ENCODE measurements at places on chromosomes 3 and 15.

DNA sequence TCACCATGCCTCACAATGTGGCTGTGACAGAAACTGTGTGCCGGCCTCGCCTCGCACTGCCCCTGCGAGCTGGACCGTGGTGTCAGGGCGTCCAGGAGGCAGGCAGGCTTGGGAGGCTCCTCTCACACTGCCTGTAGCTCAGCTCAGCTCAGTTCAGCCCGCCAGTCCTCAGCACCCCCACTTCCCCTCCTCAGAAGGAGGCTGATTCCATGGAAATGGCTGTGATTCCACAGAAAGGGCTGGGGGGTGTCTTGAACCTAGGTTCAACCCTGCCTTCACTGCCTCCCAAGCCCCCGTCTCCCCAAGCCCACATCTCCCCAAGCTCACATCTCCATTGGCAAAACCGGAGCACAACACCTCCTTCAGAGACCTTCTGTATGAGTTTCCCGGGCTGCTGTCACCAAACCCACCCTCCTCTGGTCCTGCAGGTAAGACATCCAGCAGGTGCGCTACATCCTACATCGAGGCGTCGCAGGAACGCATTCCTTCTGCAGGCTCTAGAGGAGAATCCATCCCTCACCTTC is 94.0 kb downstream of the OCA2 start:
- no peak for DNase-seq

DNA sequence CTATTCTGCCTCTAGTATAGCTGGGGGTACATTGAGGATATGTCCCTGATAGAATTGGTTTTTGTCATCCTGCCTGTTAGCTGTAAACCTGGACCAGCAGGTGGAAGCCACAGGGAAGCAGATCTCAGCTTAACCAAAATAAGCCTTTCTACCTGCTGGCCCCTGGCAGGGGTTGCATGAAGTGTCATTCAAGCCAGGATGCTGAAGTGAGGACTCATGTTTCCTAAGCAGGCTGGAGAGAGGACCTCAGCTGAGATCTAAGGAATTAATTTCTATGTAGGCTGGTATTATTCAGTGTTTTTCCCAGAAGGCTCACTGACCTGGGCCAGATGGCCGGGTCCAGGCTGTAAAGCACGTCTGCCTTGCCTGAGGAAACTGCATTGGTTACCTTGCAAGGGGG is 128.9 kb downstream of the MEGF11 start:
- no peak for DNase-seq

- DNase-seq: no peak
Measured at GRCh38 chr3:81279481-81280379, 481.7 kb downstream of the GBE1 start.

DNA sequence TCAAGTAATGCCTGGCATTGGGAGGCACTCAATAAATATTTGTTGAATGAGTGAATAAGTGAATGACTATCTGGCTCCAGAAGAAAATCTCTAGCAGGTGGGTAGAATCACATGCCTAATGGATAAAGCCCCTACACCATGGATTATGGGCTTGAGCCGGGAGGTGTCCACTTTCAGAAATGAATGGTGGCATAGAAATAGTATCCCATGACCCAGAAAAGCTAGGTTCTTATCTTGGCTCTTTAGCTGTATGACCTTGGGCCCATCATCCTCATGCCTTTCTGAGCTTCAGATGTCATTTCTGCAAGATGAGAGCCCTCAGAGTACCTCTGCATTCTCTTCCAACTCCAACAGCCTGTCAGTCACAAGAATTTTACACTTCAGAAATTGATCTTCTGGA is 37.3 kb upstream of the TNIK start:
- no peak for DNase-seq

DNA sequence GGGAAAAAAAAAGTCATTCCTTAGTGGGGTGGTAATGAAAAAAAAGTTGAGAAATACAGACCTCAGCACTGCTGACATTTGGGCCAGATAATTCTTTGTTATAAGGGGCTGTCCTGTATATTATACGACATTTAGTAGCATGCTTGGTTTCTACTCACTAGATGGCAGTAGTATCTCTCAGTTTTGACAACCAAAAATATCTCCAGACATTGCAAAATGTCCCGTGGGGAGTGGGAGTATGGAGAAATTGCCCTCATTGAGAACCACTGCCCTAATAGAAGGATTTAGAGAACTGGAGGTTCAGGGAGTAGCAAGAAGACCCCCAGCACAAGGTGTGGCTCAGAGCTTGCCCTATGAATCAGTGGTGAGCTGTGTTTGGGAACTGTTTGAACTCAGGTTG is 28.6 kb upstream of the TEX264 start:
- DNase-seq: no peak

DNA sequence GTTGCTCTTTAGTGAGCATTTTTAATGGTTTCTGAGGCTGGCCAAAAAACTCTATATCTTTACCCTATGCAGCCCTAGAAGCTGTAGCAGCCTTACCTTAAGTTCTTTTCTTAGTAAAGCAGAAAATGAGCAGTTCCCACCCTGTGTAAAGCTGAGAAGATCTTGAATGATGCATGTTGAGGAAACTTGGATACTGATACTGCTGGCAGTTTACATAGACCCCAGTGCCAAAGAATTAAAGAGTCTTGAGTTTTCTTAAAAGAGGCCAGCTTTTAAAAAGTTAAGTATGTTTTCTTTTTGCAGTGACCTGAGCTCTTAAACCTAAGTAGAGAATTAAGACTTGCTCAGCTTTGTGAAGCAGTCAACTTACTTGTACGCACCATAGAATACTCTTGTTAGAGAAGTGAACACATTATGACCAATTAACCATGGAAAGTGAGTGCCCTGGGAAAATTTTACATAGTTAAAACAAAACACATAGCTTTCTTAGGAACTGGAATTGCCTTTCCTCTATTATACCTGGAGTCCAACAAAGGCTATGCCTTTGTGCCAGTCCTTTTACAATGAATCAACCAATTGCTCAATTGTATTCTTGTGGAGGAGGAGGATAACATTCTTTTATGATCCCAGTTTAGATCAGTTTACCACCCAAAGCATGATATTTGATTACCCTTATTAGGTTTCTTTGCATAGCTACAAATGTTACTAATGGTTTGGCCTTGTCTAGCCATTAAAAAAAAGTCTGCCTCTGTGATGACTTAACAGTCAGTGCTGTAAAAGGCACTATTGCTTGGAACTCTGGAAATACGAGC is 28.4 kb downstream of the PLS1 start:
- no peak for DNase-seq

- DNase-seq: no peak
Measured at GRCh38 chr3:17573396-17573795, 169.0 kb downstream of the TBC1D5 start.

DNA sequence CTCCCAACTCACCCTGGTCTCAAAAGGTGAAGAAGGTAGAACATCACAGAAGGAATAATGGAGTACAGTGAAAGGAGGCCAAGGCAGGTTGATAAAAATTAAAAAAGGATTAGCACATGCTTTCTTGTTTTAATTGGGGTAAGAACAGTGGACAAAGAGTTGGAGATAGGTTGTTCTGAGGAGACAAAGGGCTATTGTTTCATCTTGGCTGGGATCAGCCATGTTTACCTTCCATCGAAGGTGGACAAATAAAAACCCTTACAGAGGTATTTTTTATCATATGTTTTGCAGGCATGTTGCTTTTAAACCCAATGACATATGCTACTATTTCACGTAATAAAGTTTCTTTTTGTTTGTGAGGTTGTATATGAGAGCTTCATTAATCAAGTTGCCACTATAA is 12.9 kb downstream of the COMMD2 start:
- no peak for DNase-seq

DNA sequence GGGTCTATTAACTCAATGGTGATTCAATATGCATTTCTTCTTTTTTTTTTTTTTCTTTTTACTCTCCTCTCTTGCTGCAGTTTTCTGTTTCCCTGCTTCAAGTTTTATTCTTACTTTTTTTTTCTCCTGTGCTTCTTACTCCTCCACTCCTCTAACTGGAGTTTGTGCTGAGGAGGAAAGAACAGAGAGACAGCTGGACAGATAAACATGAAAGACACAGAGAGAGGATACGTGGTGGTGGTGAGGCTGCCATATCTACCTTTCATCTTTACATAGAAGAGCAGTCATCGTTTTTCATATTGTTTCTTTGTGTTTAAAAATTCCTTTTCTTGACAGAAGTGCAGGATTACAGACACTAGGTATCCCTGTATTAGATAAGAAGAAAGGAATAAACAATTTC is 262.8 kb downstream of the OTOL1 start:
- no peak for DNase-seq

DNA sequence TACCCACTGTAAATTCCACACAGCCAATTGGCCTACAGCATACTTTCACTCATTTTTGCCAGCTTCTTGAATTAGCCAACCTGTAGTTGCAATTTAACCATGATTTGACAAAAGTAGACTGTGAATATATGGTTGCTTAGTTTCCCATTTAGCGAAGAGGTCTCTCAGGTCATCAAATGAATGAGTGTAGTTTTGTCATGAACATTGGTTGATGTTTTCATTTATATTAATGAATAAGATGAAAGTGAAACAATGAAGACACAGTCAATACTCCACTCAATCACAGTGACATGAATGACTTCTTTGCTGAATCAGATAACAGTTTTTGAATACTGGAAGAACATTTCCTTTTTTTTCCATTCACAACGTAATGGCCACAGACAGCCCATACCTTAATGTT is 15.3 kb upstream of the FAM3D start:
- DNase-seq: no peak

DNA sequence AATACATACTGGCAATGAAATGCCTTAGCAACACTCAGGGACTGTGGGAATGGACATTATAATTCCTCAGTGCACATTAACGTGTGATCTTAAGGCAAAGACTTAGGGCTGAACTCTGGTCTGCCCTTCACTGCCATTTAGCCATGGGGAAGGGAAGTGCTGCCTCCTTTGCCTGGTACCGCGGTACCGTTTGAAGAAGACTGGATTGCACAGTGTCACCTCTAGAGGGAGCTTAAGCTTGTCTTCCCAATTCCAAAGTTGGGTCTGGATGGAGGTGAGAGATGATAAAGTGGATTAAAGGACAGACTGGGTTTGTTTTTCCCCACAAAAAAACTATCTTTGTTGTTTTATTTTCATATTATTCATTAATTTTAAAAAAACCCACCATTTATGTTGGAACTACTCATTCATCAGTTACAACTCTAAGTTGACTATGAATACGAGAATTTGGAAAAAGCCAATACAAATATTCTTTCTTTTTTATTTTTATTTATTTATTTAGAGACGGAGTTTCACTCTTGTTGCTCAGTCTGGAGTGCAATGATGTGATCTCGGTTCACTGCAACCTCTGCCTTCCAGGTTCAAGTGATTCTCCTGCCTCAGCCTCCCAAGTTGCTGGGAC is 60.0 kb upstream of the SYN2 start:
- DNase-seq: peak; percentile 80

DNA sequence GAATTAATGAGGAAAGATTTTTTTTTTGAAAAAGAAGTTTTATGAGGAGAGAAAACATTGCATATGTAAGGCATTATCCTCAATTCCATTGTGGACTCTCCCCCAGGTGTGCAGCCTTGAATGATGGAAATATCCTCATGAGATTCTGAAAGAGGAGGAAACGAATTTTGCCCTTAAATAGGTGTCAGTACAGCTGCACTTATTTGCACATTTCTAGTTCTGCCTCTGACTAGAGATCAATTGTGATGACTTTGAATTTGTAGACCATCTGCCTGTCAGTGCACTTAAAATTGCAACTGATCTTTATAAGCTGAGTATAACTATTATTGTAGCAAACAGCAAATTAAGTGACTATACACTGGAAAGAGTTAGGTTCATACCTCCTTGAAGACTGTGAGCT is 141.8 kb downstream of the UBE2E2 start:
- DNase-seq: no peak

DNA sequence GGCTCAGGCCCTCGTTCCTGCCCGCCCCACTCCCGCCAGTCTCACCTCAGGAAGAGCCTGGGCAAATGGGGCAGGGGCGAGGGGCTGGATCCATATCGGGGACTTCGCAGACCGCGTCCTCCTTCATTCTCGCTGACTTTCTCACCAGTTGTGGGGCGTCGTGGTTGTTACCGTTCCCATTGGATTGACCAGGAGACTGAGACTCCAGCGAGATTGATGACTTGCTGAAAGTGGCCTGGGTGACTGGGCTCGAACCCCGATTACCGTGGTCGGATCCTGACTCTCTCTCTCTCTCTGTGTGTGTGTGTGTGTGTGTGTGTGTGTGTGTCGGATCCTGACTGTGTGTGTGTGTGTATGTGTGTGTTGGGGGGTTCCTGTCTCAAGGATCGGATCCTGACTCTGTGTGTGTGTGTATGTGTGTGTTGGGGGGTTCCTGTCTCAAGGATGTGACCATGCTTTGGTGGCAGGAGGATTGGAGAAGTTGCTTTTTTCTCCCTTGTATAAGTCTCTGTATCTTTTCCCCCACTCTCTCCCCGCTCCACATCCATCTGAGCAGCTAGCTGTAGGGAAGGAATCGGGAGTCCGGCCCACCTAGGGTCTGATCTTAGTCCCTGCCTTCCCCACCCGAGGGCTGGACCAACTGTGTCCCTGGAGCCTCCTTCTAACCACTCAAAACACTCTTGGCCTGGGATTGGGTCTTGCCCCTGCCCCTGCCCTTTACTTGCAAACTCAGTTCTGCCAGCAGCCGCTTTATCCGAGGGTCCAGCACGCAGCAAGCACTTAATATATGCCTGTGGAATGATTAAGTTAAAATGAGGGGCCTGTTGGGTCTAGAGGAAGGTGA is 603 bp downstream of the PLEKHO2 start:
- DNase-seq: peak; percentile 64

- no peak for DNase-seq
Measured at GRCh38 chr3:143185401-143185800, 65.8 kb downstream of the CHST2 start.

DNA sequence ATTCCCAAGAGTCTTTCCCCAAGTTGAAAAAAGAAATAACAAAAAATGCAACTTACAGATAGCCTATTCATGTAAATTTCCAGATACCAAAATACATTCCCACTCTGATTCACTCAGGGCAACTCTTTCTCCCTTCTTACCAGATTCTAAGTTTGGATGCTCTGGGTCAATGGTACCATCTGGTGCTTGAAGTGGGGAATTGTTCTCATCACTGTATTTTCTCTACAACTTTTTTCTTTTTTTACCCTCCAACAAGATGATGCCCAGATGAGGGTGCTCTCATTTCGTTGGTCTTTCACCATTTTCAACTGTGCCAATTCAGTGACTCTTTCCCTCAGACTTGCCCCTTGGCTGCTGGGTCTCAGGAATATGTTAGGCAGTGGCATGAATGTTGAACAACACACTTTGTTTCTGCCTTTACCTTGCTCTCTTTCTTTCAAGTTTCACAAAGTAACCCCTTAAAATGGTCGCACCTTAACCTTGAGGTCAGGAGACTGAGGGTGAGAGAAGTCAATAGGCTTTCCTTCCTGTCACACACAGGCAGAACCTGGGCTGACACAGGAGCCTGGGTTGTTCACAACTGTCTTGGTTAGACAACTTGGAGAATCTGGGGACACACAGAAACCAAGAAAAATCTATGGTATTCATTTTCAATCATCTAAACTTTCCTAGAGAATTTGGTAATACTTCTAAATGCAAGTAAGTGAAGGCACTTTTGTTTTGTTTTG is 330.7 kb upstream of the SLCO3A1 start:
- DNase-seq: peak; percentile 43
